ENCODE measurements at places on chromosomes 12 and 14. TPM values are rescaled to one million over a fixed set of nuclear protein-coding genes. Genes with fewer than 3 reads are reported as not detected.

The FBRSL1 gene
- 12.3 TPM for total RNA-seq

The NEUROD4 gene
- total RNA-seq: not detected

GRCh38 chr12:125650587-125650986, 585.4 kb downstream of the AACS start:
- DNase-seq: no peak

The ANKRD9 gene
- total RNA-seq: 15.6 TPM

DNA sequence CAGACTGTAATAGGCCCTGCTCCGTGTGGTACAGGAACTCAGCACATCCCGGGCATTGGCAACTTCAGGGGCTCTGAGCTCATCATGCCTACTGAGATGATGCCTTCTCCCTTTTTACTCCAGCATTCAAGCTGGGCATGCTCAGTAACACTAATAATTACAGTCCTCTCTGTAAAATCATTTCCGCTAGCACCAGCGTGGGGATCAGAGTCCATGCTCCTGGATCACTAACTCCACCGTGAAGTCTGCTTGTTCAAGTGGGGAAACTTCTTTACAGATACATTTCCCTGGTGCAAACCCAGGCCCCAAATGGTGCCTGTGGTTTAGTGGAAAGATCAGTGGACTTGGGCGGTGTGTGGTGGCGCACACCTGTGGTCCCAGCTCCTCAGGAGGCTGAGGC, 16.7 kb downstream of the CLSTN3 start:
- DNase-seq: peak; percentile 38

DNA sequence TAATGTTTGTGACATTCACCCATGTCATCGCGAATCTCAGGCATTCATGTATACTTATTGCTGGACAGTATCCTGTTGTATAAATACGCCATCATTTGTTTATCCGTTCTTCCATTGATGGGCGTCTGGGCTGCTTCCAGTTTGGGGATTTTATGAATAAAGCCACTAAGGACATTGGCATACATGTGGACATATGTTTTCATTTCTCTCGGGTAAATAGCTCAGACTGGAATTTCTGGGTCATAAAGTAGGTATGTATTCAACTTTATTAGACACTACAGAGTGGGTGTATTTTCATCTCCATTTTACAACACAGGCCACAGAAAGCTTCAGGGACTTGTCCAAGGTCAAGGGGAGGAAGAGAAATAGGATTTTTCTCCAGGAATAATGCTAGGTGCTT, 48.9 kb downstream of the HRK start:
- DNase-seq: no peak

The SCFD1 gene
- total RNA-seq: 141 TPM

DNA sequence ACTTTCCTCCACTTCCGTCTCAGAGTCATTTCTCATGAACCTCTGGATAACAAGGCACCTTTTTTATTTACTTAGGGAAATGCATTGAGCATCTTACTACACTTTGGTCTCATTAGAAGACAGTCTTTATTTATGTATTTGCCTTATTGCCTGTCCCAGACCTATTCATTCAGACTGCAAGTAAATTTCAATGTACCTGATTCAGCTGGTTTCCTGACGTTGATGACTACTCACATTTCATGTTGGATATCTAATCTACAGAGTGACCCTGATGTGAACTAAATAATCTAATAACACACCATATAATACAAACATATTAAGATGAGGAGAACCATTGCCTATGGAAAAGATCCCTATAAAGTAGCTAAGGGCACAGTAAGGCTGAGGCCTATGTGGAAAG, 267.7 kb downstream of the SLC6A15 start:
- no peak for DNase-seq

DNA sequence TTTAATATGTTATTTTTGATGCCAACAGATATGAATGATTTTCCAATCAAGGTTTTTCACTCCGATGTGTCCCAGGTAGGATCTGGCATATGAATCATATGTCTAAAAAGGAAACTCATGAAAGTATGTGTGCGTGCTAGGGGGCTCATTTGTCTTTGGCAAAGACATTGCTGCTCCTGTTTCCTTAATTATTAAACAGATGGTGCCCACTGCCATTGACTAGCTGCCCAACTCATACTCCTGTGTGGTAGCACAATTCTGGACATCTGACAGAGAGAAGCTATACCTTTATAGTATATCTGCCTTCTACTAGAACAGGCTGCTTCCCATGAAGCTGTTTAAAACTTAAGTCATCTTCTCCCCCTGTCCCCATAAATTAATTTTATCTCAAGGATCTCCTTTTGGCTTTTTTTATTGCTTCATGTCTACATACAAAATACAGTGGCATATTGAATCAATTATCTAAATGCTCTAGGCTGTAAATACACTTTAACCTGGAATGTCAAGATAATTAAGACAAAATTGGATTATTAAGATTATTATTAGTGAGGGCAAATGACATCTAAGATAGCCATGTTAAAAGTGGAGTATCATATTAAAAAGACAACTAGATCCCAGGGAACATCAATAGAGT, 1.4 kb upstream of the PDE3A start:
- no peak for DNase-seq

DNA sequence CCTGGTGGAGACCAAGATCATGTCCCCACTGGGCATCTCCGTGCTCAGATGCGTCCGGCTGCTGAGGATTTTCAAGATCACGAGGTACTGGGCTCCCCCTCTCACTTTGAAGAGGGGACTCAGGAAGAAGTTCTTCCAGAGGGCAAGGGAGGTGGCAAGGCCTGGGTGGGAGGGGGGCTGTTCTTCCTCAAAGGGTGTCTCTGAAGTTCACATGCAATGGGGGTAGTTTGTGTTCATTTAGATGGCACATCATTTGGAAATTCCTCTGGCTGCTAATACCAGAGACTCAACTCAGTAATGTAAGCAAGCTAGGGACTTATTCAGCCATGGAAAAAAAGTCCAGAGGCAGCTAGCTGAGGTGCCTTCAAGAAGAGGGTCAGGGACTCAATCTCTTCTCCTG, 227.1 kb upstream of the FKBP4 start:
- DNase-seq: no peak

The LRRIQ1 gene
- total RNA-seq: not detected

The SLC6A15 gene
- under 0.01 TPM for total RNA-seq

The LRP1 gene
- 789 TPM for total RNA-seq

The FGF6 gene
- not detected for total RNA-seq

The KRT6A gene
- total RNA-seq: under 0.01 TPM

The CLEC9A gene
- not detected for total RNA-seq

GRCh38 chr14:70018713-70019211, 139.5 kb downstream of the SMOC1 start:
- DNase-seq: peak; percentile 76

DNA sequence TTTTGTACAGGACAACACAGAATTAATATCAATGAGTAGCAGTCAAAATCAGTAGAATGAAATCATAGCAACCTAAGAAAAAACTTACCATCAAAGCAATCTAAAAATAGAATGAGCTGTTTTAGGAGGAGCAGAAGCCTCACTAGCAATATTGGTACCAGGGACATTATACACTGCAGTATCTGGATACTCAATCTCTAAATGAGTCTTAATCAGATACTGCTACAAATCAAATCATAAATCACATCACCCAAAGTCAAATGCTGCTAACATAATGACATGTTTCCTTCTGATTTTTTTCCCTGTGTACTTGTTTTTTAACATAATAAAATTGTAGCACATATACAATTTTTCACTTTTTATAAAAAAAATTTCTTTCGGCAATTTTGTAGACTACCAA, 8.0 kb downstream of the RPS29 start:
- no peak for DNase-seq

The TCL1A gene
- total RNA-seq: not detected

GRCh38 chr12:106022568-106023012, 116.2 kb downstream of the NUAK1 start:
- DNase-seq: no peak

GRCh38 chr12:103652808-103653207, 65.7 kb downstream of the STAB2 start:
- no peak for DNase-seq

DNA sequence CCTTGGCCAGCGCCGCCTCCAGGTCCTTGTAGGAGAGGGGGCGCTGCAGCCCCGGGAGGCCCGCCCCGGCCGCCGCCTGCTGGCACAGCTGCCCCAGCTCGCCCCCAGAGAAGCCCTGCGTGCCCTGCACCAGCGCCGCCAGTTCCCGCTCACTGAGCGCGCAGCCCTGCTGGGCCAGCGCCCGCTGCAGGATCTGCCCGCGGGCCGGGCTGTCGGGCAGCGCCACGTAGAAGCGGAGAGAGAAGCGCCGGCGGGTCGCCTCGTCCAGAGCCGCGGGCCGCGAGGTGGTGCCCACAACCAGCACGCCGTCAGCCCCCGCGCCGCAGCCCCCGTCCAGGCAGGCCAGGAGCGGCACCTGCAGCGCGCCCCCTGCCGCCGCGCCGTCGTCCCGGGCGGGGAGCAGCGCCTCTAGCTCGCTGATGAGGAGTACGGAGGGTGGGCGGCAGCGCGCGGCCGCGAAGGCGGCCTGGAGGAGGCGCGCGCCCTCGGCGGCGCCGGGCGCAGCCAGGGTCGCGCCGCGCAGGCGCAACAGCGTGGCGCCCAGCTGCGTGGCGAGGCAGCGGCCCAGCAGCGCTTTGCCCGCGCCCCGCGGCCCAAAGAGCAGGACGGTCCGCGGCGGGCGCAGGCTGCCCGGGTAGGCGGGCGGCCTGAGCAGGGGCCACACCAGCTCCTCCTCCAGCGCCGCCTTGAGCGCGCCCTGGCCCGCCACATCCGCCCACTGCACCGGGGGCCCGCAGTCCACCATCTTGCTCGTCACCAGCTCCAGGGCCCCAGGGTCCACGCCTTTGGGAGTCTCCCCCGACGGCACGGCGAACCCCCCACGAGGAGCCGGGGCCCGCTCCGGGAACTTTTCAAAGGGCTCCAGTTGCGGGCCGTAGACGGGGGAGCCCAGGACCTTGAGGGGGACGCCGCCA, 27.7 kb downstream of the FIGNL2 start:
- peak; percentile 98 for DNase-seq

- DNase-seq: no peak
These were observed 53.2 kb downstream of the ATG2B start for GRCh38 chr14:96309896-96310330.

GRCh38 chr12:38911611-38912010, 6.2 kb upstream of the CPNE8 start:
- no peak for DNase-seq

DNA sequence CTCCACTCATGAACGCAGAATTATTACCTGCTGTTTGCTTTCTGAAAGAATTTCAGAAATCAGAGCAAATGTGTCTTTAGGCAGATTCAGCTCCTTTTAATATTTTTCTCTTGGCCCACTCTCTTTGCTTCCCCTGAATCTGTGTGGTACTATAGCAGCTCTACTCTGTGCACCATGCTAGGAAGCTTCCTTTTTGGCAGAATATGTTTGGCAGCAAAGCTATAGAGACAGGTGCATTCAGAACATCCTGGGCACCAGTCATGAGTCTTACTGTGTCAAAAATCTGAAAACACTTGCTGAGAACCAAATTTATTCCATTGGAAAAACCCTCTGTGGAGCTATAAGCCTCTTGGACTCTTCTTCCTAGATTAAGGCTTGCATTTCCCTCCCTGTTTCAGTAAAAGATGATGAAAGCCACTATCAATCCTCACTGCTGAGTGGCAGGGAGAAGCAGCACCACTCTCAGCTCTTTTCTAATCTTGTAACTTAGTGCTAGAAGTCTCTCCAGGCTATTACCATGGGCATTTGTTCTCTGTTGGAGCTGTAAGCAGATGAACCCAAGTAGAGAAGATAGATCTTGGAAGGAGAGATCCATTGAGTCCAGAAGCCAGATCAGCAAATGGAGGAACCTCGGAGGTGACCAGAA, 18.2 kb downstream of the CIPC start:
- no peak for DNase-seq

The GALNT16 gene
- 4.1 TPM for total RNA-seq

DNA sequence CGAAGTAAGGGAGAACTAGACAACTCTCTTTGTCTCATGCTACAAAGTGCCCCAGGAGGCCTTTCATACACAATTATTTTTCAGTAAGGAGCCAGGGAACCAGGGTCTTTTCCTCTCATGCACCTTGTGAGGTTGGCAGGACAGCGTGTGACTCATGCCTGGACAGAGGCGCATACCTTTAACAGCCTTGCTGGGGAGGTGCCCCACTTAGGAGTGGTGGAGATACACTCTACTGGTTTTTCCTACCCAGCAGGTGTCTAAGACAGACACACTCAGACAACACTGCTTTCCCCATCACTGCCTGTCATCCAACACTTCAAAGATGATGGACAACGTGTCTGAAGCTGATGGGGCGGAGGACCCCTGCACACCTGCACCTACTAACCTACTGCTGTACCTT, 49.1 kb downstream of the B4GALNT3 start:
- peak; percentile 25 for DNase-seq

DNA sequence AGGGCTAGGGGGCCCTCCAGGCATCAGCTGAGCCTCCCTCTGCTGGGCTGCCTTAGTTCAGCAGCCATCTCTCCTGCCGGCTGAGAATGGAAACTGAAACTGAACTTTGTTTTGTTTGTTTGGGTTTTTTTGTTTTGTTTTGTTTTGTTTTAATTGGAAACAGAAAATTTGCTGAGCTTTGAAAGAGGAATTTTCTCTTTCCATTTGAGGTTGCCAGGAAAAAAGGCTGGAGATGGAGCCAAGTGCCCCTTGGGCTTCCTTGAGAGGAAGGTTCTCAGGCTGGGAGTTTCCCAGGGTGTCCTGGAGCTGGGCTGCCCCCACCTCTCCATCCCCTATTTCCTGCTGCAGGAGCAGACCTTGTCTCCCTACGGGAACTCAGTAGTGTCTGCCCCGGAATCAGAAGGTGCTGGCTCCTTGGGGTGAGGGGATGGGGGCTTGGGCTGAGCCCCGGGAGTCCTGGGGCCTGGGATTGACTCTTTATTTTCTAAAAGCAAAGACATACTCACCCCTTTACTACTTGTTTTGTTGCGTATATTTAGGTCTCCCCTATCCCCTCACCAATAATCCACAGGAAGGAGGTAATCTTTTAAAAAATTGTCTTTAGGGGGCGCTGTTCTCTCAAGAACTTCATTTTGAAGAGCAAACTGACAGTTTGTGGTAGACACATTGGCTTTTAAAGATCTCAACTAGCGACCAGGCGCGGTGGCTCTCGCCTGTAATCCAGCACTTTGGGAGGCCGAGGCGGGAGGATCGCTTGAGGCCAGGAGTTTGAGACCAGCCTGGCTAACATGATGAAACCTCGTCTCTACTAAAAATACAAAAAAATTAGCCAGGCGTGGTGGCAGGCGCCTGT, 21.3 kb upstream of the OASL start:
- peak; percentile 65 for DNase-seq

DNA sequence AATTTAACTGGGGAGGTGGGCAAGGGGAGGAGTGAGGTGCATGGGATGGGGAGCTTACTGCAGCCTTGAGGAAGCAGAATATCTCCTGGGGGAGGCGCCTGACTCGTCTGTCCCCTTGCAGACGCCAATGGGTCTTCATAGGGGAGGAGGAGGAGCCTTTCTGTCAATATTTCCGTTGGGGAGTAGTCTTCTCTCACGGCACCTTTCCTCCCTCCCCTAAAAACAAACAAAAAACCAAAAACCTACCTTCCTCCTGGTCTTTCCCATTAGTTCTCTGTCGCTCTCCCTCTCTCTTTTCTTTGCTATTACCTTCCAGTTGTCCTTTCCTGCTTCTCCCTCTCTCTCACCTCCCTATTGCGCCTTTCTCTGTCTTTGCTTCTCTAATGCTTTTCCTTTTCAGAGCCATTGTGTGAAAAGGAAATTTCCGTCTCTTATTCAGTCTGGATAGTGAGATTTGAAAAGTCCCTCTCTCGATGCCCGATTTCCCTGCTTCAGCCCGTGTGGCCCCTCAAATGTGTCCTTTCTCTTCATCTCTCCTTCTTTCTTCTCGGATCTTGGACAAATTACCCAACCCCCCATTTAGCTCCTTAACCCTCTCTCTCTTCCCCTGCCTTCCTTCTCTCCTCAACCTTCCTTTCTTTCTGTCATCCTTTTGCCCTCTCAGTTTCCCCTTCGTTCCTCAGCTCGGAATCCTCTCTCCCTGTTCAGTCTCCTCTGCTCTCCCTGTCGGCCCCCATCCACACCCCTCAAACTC, 5.9 kb downstream of the GPR84 start:
- DNase-seq: peak; percentile 85
